GM23338 (cell line): ENCODE measurements at places on chromosomes 2 and 18.

DNA sequence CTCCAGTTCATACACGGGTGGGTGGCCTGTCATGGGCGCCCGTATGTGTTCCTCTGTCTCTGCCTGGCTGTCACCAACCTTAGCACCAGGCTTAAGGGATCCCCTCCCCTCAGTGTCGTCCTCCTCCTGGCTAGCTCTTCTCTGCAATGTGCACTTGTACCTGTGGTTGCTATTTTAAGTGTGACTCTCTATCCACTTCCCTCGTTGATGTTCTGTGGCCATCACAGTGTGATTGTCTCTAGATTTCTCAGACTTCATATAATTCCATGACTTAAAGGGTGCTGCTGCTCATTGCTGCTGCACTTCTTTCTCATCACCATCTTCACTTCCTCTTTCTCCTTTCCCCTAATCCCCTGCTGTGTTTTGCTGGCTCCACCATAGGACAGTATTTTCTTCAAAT is 143.4 kb downstream of the EML6 start:
- DNase-seq, result no peak

GRCh38 chr18:7921938-7922587 is 354.9 kb downstream of the PTPRM start:
- DNase-seq, result no peak

DNA sequence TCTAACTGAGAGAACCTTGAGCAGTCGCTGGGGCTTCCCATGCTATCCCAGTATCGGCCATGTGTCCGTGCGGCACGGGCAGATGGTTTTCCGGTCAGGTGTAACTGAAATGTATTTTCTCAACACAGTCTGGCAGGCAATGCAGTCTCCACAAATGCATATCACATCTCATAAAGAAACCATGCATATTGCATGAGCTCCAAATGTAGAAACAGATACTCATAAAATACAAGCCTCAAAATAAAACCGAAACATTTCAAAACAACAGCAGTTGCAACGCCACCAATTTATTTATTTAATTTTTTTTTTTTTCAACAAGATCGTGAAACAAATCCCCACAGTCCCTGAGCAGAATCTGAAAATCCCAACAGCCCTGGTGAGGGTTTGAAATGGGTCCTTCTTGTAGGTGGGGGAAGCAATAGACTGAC is 299.4 kb downstream of the LPIN1 start:
- DNase-seq, result no peak

GRCh38 chr2:240571314-240571973 is 3.2 kb downstream of the RNPEPL1 start:
- DNase-seq, result no peak

- DNase-seq, result no peak
Measured at GRCh38 chr2:2527148-2527547, 196.1 kb upstream of the MYT1L start.

- peak; percentile 79 for DNase-seq
Measured at GRCh38 chr2:223306371-223306770, 254.4 kb downstream of the KCNE4 start.

GRCh38 chr2:21820271-21820670 is 696.5 kb downstream of the TDRD15 start:
- no peak for DNase-seq

- DNase-seq, result no peak
Measured at GRCh38 chr2:29015701-29016470, 34.8 kb downstream of the TOGARAM2 start.
